Cortex of kidney (tissue), 1 donor: ENCODE measurements at places on chromosomes 5 and 9.

- no peak for DNase-seq
Measured at GRCh38 chr9:128626181-128626580, 30.5 kb downstream of the DYNC2I2 start.

DNA sequence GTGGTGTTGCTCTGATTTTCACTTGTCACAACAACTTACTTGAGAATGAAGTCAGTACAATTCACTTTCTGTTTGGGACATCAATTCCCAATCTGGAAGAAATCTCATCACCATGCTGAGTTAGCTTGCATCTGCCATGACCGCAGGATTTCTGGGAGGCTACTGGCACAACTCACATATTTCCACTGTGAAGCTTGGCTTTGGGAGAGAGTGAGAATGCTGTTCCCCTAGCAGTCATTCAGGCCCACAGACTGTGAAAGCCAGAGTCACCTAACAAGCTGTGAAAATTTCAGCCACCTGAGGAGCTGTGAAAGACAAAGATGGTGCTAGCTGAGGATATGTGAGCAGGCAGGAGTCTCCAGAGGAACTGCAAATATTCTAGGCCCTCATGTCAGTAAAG is 365.2 kb upstream of the TUSC1 start:
- no peak for DNase-seq

- DNase-seq = no peak
Measured at GRCh38 chr5:122789461-122790171, 14.7 kb downstream of the SNX2 start.

DNA sequence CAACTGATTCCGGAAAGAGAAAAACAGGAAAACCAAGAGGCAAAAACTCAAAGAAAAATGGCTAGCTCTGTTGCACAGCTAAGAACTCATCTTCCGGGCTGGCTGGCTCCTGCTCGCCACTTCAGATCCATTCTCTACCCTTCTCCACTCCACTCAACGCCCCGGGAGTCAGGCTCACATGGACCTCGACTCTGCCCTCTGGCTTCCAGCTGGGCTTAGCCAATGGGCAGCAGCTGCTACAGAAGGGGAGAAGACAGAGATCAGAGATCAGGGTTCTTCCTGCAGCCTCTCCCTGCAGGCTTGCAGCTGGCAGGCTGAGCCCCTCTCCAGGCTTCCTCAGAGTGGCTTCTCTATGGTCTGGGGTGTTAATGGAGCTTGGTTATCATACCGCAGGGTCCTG is 187.5 kb downstream of the MED10 start:
- DNase-seq = no peak

DNA sequence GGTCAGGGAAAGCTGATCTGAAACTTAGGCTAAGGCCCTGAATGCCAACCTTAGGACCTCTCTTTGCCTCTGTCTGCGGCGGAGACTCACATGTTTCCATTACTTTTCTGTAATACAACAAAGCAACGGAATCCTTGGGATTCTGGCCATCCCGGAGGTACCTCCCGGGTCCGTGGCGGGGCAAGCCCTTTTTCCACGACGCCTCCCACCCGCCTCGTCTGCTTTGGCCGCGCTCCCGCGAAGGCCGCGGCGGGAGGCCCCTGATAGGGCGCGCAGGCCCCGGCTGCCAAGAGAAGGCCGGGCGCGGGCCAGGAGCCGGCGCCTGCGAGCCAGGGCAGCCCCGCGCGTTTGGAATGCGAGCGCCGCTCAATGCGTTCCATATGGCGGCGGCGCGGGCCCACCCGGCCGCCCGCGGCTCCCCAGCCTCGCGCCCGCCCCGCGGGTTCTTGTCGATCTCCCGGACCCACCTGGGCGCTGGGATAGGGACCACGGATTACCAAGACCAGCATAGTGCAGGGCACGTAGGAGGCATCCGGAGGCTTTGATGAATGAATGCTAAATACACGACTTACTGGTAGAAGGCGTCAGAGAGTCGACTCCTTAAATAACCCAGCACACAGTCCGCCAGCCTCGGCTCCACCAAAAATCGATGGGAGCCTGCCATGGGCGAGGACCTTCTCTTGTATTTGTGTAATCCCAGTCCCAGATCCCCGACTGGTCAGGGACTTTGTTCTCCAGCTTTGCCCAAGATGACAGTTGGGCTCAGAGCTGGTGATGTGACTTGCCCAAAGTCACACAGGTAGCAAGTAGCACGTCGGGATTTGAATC is 17.5 kb upstream of the PHF19 start:
- no peak for DNase-seq

GRCh38 chr9:122055701-122056100 is 37.4 kb downstream of the TTLL11 start:
- no peak for DNase-seq

- DNase-seq = no peak
Measured at GRCh38 chr5:113675166-113675565, 161.7 kb downstream of the YTHDC2 start.

DNA sequence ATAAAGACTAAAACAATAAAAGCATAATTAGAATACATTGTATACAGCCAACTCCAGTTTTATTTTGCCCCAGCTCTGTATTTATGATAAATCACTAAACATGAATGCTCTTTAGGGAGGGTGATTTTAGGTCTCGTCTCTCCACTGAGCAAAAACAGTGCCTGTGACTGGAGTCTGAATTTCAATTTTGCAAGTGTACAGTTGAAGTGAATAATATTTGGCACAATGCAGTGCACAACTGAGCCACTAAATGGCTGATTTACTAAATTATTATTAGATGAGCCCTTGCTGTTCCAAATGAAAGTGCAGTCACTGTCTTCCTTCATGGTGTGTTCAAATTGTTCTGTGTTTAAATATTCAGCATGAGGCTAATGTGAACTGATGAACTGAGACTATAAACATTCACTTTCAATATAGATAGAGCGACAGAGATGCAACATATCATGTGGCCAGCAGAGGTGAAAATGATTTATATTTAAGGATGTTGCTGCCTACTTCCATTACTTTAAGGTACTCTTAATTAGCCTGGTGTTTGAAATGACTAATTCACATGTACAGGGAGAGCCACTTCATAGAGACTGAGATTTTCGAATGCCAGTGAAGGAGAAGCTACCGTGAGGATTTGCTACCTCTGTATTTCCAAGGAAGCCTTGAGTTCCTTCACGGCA is 375.1 kb downstream of the EBF1 start:
- DNase-seq = no peak

DNA sequence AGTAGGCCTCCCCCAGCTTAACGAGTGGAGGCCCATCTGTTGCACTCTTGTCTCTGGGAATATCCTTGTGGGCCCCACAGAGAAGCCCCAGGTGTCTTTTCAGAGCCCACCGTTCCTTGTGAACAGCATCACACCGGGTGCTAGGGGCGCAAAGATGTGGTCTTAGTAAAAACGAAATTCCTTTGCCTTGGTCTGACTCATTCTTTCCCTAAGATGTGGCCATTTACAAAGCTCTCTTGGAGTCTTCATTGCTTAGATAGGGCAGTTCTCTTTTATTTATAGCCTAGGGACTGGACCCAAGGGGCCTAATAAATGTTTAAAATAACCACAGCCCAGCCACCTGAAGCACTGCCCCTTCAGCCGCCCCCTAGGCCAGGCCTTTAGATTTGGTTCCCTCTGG is 52.8 kb upstream of the RPL26L1 start:
- no peak for DNase-seq

GRCh38 chr5:157494178-157494832 is 34.3 kb downstream of the NIPAL4 start:
- no peak for DNase-seq

DNA sequence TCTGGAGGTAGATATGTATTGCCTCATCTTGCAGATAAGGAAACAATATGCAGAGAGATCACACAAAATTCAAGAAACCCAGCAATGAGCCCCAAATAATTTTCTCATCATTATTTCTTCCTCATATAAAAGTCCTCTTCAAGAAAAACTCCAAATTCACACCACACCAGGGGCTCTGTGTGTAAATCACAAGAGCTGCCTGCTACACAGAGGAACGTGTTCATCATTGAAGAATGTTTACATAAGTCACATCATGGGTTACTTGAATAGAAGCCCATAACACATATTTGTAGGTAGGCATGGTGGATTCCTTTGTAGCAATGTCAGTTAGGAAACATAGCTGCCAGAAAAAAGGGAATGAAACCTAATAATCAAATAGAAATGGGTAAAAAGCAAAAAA is 308.1 kb upstream of the TLE4 start:
- DNase-seq = no peak

DNA sequence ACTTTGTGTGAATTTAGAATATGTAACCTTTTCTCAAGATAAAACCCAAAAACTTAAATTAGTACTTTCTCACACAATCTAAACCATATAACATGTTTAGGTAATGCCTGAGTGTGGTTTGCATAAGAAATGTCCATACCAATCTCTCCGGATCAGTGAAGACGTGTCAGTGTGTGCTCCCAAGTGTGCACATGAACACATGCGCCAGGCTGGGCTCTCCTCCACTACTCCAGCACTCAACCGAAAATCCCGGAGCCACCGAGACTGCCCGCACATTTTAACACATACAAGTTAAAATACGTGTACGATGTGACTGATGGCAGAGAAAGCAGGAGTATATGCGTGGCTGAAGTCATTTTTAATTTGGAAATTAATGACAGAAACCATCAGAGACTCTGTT is 658.4 kb downstream of the EFNA5 start:
- no peak for DNase-seq

DNA sequence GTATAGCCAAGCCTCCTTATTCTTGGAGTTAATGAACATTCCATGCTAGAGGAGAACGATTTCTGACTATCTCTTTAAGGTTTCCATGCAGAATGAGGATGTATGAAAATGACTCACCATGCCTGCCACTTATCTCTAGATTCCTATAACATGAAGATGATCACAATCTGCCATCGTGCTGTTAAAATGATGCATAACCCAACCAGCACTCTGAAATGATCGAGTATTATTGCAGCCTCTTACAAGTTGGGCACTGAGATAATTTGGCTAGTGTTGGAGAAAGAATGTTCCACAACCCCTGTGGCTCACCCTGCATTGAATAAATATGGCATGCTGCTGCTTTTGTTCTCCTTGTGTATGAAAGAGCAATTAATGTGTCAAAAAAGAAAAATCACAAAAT is 1143.6 kb upstream of the WWC1 start:
- DNase-seq = no peak

GRCh38 chr9:92970467-92970923 is 23.2 kb downstream of the FGD3 start:
- no peak for DNase-seq

GRCh38 chr5:958701-959571 is 49.7 kb upstream of the NKD2 start:
- DNase-seq = no peak

- DNase-seq = no peak
Measured at GRCh38 chr9:3342159-3342777, 183.5 kb downstream of the RFX3 start.

GRCh38 chr5:160961038-160961437 is 109.0 kb upstream of the ATP10B start:
- no peak for DNase-seq

DNA sequence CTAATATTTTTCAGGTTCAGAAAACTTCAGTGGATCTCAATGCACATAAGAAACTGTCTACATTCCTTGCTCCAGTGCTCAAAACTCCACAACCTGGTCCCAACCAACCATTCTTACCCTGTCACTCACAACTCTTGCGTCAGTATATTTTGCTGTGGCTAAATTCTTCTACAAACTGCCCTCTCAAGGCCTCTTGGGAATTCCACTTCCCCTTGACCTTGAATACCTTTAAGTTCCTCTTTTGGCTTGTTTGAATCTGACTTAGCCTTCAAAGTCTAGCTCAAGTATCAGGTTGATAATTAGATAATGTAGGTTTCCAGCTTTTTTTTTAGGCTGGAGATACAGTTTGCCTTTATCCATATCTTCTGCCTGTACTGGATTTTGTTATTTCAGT is 128.3 kb downstream of the SLF1 start:
- no peak for DNase-seq

- no peak for DNase-seq
Measured at GRCh38 chr9:91562416-91562815, 138.8 kb upstream of the NFIL3 start.

DNA sequence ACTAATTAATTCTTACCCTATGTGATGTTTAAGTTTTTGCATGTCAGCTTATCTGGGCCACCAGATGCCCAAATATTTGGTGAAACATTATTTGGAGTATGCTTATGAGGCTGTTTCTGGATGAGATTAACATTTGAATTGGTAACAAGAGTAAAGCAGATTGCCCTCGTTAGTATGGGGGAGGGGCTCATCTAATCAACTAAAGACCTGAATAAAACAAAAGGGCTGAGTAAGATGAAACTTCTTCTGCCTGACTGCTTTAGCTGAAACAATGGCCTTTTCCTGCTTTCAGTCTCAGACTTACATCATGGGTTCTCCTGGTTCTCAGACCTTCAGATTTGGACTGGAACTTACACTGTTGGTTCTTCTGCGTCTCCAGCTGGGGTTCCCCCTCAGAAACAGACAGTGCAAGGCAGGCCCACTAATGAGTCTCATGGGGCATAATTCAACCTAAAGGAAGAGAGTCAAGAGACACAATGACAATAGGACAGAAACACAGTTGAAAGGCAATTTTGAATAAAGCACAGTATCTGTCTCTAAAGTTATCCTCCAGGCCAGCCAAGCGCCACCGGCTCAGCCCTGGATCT is 288.4 kb downstream of the CAAP1 start:
- DNase-seq = no peak
